ENCODE measurements at places on chromosomes 13 and 19. TPM values are rescaled to one million over a fixed set of nuclear protein-coding genes. Genes with fewer than 3 reads are reported as not detected.

GRCh38 chr19:4057931-4058692, 8.6 kb downstream of the ZBTB7A start:
- DNase-seq: peak; percentile 82

GRCh38 chr13:90336507-90336906, 1011.0 kb upstream of the MIR17HG start:
- DNase-seq: no peak

DNA sequence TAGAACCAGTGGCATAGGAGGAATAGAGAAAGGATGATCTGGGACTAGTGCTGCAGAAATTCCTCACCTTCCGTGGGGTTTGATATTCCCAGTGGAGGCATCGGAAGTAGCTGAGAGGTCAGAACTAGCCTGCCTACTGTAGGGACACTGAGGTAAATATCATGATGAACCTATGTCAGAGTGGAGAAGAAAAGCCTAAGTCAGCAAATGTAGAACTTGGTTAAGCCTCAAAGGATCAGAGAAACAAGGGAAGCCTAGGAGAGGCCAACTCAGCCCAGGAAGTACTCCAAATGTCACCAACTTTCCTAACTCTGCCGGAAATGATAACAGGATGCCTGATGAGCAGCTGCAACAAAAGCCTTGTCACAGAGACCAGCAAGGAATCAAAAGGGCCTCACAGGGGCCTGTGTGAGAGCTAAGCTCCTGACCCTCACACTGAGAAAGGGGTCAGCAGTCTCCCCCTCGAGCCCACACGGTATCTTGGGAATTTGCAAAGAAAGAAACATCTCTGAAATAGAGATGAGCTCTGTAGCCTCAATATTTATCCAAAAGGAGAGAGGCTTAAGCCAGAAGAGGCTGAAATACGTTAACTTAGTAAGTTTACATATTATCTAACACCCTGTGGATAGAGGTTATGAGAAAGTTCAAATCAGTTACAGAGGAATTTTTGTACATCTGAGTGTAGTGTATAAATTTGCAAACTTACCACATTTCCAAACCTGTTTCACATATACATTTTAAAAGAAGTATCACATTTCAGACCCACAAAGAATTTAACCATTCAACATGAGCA, 1064.3 kb downstream of the DIAPH3 start:
- DNase-seq: no peak

GRCh38 chr13:25111585-25111956, 15.6 kb downstream of the PABPC3 start:
- DNase-seq: no peak

GRCh38 chr13:43346427-43346826, 323.0 kb downstream of the DNAJC15 start:
- no peak for DNase-seq

- no peak for DNase-seq
Observed at GRCh38 chr19:11384778-11385129, 640 bp upstream of the EPOR start.

- no peak for DNase-seq
Observed at GRCh38 chr13:27923794-27924528, 4.2 kb downstream of the PDX1 start.

DNA sequence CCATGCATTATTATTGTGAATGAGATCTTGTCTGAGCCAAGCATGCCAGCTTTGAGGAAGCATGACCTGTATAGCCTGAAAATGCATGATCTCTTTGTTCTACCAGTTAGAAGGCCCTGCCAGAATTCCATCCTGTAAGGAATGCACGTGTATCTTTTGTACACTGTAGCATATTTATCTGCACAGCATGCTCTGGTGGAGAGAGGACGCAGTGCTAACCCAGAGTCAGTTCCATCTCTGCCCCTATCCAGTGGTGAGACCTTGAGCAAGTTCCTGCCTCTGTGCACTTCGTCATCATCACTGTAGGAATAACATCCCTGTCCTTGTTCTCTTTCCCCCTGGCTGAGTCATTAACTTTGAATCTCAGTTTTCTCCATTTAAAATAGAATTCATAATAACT, 233.8 kb downstream of the SLC7A1 start:
- no peak for DNase-seq

DNA sequence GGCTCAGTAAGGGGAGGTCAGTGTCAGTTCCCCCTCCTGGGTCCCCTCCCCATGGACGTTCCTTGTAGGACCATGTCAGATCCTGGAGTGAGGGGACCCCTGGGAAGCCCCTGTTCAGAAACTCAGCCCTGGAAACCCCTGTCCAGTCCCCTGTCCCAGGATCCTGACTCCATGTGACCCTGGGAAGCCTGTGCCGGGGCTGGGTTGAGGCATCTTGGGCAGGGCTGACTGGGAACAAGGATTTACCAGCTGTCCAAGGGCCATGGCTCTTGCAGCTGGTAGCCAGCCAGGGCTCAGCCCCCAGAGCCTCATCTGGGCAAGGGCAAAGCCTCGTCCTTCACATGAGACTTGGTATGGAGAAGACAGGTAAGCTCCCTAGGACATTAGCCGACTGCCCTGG, 25.1 kb downstream of the CEACAM4 start:
- no peak for DNase-seq

GRCh38 chr13:59865398-59865797, 298.3 kb downstream of the DIAPH3 start:
- DNase-seq: no peak

DNA sequence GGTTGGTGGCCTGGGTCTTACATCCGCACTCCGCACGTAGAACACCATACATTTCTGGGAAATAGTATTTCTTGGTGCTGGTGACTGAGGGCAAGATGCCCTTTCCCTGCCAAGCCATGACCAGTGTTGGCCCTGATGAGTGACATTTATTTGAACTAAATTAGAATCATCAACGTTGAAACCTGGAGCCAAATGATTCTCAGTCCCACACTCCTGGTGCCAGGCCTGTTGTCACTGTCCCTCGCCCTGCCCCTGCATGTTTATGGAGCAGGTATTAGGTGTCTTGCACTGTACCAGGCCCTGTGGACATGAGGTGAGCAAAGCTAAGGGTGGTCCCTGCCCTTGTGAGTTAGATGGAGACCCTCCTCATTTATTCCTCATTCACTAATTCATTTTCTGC, 5.8 kb downstream of the CHST8 start:
- no peak for DNase-seq

GRCh38 chr13:109684084-109684823, 102.1 kb downstream of the IRS2 start:
- no peak for DNase-seq

- DNase-seq: peak; percentile 36
Observed at GRCh38 chr13:91896547-91896946, 498.1 kb downstream of the GPC5 start.

- peak; percentile 32 for DNase-seq
Observed at GRCh38 chr19:19434483-19435045, 29.1 kb downstream of the GATAD2A start.

DNA sequence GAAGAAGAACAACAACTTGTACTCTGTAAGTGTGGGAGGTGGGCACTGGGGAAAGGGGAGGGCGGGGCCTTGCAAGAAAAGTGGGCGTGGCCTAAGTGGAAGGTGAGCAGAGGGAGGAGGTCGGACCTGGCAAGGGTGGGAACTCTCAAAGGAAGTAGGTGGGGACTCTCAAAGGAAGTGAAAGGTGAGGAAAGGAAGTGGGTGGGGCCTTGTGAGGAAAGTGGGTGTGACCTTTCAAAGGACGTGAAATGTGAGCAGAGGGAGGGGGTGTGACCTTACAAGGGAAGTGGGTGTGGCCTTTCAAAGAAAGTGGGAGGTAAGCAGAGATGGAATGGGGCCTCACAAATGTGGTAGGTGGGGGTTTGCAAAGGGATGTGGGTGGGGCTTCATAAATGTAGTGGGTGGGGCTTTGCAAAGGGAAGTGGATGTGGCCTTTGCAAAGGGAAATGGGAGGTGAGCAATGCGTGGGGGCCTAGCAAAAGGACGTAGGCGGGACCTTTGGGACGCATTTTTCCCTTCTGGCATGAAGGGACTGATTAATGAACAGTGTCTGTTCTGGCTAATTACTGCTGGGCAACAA, 25.9 kb downstream of the ACSBG2 start:
- DNase-seq: peak; percentile 34

GRCh38 chr13:24247016-24247415, 62.4 kb upstream of the C1QTNF9 start:
- DNase-seq: no peak

DNA sequence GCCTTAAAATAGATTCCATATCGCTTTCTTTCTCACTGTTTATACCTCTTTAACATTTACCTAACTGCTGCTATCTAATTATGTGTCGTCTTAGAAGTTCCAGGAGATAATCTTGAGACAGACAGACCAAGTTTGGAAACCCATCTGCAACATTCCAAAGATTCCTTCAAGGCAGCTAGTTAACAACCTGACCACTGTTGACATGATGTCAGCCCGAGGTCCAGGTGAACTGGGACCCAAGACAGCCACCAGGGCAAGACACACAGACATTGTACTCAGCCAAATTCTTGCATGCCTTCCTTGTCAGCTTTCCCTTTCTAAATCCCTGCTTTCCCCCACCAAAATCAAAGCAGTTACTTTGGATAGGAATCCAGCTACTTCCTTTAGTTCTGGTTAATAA, 1476.5 kb upstream of the PRR20A start:
- DNase-seq: no peak

DNA sequence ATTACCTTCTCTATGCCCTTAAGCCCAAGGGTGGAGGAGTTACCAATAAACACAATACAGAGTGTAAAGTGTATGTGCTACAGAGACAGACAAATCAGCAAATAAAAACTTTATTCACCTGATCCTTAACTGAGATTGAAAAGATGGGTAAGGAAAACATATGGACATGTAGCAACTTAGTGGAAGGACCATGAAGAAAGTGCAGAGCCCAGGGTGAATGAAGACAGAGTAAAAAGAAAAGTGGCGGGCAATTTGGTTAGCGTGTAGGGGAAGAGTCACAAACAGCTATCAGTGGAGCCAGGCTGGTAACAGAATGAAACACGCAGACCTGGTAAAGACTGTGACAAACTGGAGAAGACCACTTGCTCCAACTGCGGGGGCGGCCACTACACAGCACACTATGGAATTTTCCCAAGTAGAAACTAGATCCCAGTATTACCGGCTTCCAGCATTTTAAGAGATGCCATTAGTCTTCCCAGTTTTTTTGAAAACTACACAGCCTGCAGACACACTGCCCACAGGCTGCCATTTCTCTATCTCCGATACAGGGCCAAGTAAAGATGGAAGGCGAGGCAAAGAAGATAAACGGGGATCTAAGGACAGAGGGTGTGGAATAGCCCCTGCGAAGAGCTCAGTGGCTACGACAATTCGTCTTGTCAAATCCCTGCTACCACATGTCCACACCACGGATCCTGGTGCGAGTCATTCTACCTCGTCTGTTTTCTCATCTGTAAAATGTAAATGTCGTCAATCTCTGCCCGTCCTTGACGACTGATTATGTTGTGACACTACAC, 1.2 kb downstream of the UQCRFS1 start:
- peak; percentile 43 for DNase-seq

- no peak for DNase-seq
Observed at GRCh38 chr19:55229789-55230182, 1.2 kb upstream of the TMEM86B start.

DNA sequence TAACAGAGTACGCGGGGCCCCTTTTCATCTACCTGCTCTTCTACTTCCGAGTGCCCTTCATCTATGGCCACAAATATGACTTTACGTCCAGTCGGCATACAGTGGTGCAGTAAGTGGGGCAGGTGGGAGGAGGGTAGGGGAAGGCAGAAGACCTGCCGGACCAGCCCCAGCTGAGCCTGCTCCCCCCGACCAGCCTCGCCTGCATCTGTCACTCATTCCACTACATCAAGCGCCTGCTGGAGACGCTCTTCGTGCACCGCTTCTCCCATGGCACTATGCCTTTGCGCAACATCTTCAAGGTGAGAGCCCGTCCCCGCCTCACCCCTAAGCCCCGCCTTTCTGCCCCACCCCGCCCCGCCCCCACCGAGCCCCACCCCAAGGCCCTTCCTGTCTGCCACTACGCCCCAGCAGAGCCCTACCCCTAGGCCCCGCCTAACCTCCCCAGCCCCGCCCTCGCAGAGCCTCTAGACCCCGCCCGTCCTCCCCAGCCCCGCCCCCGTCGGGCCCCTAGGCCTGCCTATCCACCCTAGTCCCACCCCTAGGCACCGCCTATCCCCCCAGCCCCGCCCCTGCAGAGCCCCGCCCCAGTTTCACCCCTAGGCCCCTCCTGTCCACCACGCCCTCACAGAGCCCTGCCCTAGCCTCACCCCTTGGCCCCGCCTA, 7.7 kb downstream of the NDUFB7 start:
- DNase-seq: peak; percentile 22

DNA sequence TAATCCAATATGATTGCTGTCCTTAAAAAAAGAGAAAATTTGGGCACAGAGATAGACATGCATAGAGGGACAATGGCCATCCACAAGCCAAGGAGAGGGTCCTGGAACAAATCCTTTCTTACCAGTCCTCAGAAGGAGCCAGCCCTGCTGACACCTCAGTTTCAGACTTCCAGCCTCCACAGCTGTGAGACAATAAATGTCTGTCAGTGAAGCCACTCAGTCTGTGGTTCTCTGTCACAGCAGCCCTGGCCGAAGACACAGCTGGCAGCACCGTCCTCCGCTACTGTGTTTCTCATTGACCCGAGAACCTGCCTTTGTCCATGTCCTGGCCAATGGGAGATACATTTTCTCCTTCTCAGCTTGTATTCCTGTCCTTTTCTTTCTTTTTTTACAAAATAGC, 207.9 kb downstream of the TM9SF2 start:
- DNase-seq: no peak

DNA sequence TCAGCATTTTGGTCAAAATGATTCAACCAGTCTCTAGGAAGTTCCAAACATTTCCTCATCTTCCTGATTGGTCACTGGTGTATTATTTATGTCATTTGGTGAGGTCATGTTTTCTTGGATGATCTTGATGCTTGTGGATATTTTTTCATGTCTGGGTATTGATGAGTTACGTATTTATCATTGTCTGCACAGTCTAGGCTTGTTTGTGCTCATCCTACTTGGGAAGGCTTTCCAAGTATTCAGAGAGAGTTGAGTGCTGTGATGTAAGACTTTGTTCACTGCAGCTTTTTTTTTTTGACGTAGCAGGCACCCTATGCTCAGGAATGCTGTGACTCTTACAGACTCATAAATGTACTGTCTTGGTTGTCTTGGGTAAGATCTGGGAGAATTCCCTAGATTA, 509.5 kb downstream of the SLITRK1 start:
- no peak for DNase-seq

- no peak for DNase-seq
Observed at GRCh38 chr19:3046698-3047495, 15.4 kb downstream of the TLE5 start.

DNA sequence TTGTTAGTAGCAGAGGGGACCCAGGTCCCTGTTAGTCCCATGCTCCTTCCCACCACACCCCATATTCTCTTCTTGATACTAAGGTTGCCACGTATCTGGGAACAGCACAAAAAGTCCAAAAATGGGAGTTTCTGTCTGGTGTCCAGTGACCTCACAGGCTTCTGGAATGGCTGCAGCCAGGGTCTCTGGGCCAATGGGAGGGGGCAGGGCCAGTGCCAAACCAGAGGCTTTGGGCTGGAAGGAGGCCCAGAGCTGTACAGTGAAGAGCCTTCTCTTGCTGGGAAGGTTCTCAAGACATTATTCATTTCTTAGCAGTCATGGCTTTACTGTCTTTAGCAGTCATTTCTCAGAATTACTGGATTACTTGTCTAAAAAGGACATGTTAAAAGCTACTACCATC, 119.2 kb downstream of the FRY start:
- DNase-seq: no peak

- DNase-seq: no peak
Observed at GRCh38 chr13:33089311-33089710, 73.1 kb downstream of the KL start.

Gene SGCG
- not detected for total RNA-seq

Gene FOXO1
- 35.4 TPM for total RNA-seq

Gene GPR18
- total RNA-seq: not detected

Gene NMRK2
- not detected for total RNA-seq

Gene ARHGAP33
- total RNA-seq: 4.7 TPM

Gene FGF21
- not detected for total RNA-seq

Gene OR10H1
- not detected for total RNA-seq

Gene ESD
- total RNA-seq: 89.7 TPM

Gene SCN1B
- total RNA-seq: 15.9 TPM
